ENCODE measurements at places on chromosomes 2 and 18.

DNA sequence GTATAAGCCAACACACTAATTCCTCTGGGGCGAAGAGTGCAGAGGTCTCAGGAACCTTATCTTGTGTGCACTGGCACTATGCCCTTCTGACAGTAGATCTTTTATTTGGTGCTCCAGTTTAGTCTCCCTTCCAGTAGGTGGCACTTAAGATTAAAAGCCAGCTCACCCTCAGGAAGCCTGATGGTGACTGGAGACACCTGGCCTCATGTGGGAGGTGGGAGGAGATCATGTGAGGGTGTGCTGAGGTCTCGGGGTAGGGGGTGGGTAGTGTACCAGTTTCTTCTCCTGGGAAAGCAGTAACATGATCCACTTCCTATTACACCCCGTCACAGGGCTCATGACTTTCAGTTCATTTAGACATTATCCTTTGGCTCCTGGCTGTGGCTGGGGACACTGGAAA lies 654.9 kb downstream of the ADCYAP1 start:
- no peak for DNase-seq

GRCh38 chr2:179455824-179456223 lies 191.2 kb upstream of the SESTD1 start:
- DNase-seq = no peak

GRCh38 chr18:50429207-50429948 lies 54.5 kb downstream of the SKA1 start:
- DNase-seq = no peak

DNA sequence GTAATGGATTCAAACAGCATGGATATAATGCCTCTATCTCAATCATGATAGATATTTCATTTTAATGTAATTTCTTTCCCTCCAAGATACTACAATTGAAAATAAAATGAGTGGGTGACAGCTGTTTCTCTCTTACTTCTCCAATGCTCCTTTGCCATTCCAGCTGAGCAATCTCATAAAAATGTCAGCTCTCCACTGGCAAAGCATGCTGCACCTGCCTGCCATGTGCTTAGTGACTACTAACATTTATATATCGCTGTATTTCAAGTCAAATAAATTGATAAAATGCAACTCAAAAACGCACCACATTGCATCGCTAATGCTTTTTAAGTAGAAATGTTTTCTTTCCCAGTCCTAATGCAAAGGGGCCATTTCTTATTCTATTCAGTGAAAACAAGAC lies 1093.9 kb downstream of the CBLN2 start:
- no peak for DNase-seq

GRCh38 chr2:73243884-73244570 lies 9.9 kb downstream of the CCT7 start:
- no peak for DNase-seq

GRCh38 chr2:127829845-127830246 lies 18.9 kb upstream of the WDR33 start:
- DNase-seq = no peak

- peak; percentile 52 for DNase-seq
Measured at GRCh38 chr2:159637988-159638501, 21.7 kb upstream of the BAZ2B start.

DNA sequence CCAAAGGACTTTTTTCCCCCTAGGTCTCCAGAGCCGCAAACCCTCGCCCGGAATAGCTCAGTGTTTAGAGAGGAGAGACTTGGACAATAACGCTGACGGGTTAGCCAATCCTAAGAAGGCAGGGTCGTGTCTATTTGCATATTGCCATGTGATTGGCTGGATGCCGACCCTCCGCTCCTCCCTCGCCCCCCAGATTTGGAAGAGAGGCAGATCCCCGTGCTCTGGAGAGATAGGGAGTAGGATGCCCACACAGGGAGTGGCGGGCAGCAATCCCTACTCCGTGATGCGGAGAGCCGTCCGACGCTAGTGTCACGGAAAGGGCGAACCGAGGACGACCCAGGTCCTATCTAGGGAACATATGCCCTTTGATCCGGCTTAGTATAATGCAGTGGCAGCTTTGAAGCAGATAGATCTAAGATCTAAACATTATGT lies 1.4 kb downstream of the WNT6 start:
- no peak for DNase-seq

DNA sequence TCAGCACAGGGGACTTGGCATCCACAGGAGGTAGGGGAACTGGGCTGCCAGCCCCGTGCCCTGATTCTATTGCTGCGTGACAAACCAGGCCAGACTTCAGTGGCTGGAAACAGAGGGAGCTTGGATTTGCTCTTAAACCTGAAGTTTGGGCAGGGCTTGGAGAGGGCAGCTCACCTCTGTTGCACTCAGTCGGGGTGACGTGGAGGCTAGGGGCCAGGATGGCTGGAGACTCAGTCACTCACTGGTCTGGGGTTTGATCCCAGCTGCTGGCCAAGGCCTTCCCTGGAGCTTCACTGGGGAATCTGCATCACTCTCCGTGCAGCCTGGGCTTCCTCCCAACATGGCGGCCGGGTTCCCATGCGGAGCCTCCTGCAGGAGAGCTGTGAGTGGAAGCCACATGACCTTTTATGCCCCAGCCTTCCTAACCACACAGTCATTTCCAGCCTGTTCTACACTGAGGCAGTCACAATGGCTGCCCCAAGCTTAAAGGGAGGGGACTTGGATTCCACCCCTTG lies 175.2 kb upstream of the HDAC4 start:
- no peak for DNase-seq

DNA sequence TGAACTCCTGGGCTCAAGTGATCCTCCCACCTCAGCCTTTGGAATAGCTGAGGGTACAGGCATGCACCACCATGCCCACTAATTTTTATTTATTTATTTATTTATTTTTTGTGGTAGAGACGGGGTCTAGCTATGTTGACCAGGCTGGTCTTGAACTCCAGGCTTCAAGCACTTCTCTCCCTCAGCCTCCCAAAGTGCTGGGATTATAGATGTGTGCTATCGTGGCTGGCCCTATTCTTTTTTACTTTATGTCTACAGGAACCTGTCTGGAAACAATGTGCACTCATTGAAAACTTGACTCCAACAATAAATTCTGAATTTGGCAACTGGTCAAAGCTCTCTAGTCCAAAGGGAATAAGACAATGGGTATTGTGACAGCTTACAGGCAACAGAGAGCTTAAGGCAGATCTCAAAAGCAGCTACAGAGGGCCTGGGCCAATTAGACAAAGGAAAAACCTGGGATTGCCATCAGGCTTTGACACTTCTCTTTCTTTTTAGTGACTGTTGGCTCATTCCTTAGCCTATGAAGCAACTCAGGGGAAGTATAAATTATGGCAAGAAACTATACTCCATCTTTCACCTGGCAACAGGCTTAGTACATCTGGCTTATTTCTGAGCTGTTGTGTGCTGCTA lies 55.1 kb upstream of the RAPGEF4 start:
- DNase-seq = no peak

GRCh38 chr18:28120828-28121515 lies 56.0 kb downstream of the CDH2 start:
- DNase-seq = no peak

GRCh38 chr2:181585732-181586131 lies 71.2 kb downstream of the CERKL start:
- no peak for DNase-seq

Measured in CD14-positive monocyte (primary cell).